Stimulated activated naive CD4-positive, alpha-beta T cell (primary cell): ENCODE measurements at places on chromosomes 13 and 19.

GRCh38 chr13:51887468-51887867 lies 25.7 kb downstream of the CCDC70 start:
- no peak for DNase-seq

GRCh38 chr19:4025317-4025716 lies 17.8 kb downstream of the PIAS4 start:
- DNase-seq = no peak

DNA sequence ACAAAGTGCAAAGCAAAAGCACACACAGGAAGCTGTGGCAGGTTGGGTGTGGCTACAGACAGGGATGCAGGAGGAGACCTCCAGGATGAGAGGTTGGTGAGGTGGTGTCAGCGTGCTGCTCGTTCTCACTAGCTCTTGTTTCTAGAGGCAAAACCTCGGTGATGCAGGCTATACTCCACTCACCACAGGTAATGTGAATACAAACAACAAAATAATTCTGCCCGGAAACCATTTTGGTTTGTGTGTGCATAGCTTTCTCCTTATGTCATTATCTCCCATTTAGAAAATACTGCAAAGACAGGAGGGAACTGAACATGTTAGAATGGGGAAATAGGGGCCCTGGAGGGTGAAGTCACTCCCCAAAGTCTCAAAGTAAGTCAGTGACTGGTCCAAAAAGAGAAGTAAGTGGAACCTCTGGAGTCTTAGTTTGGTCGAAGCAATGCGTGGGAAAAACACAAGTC lies 9.4 kb downstream of the LCP1 start:
- peak; percentile 75 for DNase-seq

DNA sequence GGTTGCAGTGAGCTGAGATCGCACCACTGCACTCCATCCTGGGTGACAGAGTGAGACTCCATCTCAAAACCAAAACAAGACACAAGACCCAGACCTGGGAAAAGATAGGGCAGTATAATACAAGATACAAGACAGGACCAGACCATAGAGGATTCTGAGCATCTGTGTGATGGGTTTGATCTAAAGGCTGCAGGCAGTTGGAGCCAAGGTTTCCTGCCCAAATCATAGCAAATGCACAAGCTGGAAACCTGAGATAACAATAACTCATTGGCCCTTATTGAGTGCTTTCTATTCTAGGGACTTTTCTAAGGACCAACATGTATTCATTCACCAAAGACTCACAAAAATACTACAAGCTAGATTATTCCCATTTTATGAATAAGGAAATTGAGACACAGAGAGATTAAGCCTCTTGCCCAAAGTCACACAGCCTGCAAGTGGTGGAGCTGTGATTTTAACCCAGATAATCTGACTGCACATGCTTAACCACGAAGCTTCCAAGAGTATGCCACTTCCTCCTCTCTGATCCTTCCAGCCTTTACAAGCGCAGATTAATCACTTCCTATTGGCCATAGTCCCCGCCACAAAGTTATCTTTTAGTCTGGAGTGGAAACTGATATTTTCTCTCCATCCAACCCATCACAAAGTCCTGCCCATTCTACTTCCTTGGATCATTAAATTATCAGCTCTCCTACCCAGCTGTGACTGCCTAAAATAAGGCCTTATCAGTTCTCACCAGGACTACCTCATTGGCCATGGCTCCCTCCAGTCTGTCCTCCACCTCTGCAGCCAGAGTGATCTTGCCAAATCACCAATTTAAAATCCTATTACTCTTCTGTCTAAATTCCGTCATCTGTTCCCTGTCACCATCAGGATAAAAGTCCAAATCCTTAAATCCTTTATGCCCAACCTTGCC lies 147.2 kb downstream of the FLT1 start:
- DNase-seq = no peak

GRCh38 chr13:110262508-110263291 lies 44.3 kb downstream of the COL4A1 start:
- no peak for DNase-seq

DNA sequence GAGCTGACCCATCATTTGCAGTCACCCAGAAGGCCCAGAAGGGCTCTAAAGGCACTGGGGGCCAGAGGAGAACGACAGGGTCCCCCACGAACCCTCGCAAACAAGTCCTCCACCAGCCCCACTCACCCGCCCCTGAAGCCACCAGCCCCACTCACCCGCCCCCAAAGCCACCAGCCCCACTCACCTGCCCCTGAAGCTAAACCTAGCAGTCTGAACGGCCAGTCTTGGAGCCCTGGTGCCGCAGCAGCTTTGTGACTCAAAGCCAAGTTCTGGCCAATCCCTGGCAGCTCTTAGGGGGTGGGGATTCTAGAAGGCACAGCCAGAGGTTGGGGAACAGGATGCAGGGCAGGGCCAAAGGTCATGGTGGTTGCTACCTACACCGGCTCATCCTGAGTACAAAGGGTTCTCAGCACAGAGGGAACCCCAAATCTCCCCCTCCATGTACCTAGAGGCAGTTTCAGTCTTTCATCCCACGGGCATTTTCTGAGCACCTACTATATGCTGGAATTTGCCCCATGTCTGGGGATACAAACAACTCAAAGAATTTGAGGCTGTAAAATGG lies at the start of gene IQCN:
Gene IQCN (minus strand): TSS at position 234 of the 562 bp plus-strand sequence. CDS start 4,974 bp downstream, outside the sequence.
- DNase-seq = peak; percentile 64

DNA sequence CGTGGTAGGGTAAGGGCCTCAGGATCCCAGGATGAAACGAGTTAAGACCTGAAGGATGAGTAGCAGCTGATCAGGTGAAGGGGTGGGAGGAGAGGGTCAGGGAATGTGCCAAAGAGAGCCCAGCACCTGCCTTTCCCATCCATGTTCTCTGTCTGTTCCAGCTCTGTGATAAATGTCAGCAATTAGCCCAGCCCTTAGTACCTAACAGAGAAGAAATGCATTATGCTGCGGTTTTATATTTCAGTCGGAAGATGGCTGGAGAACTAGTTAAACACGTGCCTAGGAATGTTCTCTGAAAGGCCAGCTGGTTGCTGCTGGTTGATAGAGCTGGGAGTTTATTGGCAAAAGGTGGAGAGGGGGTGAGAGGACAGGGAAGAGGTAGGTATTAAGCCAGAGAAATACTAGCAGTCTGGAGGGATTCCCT lies 268.2 kb downstream of the SHISA2 start:
- DNase-seq = no peak

DNA sequence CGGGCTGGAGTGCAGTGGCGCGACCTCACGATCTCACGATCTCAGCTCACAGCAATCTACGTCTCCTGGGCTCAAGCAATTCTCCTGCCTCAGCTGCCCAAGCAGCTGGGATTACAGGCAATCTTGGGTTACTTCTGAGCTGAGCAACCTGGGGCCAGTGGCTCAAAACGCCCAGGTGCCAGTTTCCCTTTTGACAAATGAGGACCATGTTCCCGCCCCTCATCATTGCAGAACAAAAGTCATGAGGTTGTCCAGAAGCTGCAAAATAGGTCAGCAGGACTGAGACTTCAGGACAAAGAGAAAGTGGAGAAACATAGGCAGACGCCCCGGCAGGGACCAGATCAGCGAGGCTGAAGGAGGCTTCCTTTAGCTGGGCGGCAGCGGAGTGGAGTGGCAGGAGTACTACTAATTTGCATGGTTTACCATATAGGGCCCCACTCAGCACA lies 3.3 kb upstream of the ADGRE5 start:
- DNase-seq = no peak

- no peak for DNase-seq
These were observed 3.1 kb downstream of the A1BG start for GRCh38 chr19:58350001-58350861.

- no peak for DNase-seq
These were observed 551.9 kb downstream of the GPC6 start for GRCh38 chr13:93778548-93778947.

DNA sequence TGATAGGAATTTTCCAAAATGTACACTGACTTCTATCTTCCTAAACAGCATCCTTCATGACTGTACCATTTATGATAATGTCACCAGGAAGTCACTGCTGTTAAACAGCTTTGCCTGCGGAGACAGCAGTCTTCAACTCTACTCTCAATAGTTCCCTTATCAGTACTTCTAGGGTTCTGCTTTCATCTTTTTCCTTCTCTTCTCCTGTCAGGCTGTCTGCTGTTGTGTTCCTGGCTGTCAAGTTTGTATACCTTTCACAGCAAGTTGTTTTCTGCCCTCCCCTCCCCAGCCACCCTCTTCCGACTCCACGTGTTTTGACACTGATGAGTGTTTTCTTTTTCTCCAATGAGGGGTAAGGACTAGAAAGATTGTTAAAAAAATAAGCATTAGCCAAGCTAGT lies 2.2 kb downstream of the UPF3A start:
- no peak for DNase-seq

- DNase-seq = no peak
These were observed 8.1 kb downstream of the RTN2 start for GRCh38 chr19:45488708-45489107.

- DNase-seq = no peak
These were observed 464.4 kb downstream of the COG6 start for GRCh38 chr13:40119852-40120251.

GRCh38 chr13:97057176-97057575 lies 62.9 kb upstream of the OXGR1 start:
- DNase-seq = no peak

DNA sequence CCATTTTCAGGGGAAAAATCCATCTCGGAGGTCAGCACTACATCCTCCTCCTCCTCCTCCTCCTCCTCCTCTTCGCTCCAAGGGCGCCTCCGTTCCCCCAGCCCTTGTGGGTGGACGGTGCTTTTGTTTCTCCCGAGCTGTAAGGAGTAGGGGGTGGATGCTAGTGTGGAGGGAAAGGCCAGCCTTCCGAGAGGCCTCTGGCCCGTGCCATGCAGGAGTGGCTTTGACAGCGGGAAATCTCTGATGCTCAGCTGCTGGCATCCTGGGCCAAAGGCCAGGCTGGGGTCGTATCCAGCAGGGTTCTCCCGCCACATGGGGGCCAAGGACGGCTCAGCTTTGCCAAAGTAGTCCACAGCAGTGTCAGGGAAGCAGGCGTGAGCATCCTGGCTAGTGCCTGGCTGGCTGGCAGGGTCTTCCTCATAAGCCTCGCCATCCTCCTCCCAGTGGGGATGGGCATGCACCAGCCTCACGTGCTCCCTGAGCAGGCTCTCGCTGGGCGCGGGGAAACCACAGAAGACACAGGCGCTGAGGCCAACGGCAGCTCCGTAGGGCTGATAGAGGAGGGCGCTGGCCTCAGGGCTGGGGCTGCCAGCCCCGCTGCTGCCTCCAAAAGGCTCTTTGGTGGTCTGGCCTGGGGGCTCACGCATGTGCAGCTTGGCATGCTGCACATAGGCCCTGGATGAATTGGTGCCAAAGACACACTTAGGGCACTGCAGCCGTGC lies 10.5 kb downstream of the WIZ start:
- DNase-seq = no peak

DNA sequence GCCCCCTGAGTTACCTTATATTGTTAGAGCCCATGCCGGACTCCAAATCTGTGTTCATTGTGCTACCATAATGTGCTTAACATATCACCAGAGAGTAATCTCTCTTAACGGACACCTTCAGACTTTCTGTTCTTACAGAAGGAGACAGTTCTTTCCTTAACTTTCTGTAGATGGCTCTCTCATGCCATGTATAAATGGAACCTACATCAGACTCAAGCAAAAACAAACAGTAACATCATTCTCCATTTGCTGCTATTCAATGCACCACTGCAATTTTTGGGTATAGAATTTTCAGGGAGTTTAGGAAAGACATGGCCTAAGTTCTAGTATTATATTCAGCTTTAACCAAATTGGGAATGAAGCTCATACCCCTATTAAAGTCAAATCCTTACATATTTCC lies 12.6 kb upstream of the UGGT2 start:
- DNase-seq = no peak

GRCh38 chr13:99151516-99151915 lies 49.1 kb upstream of the UBAC2 start:
- DNase-seq = no peak

- DNase-seq = no peak
These were observed 112.5 kb downstream of the SACS start for GRCh38 chr13:23320926-23321534.

- DNase-seq = peak; percentile 33
These were observed 64.3 kb downstream of the CACNA1A start for GRCh38 chr19:13441810-13442512.

DNA sequence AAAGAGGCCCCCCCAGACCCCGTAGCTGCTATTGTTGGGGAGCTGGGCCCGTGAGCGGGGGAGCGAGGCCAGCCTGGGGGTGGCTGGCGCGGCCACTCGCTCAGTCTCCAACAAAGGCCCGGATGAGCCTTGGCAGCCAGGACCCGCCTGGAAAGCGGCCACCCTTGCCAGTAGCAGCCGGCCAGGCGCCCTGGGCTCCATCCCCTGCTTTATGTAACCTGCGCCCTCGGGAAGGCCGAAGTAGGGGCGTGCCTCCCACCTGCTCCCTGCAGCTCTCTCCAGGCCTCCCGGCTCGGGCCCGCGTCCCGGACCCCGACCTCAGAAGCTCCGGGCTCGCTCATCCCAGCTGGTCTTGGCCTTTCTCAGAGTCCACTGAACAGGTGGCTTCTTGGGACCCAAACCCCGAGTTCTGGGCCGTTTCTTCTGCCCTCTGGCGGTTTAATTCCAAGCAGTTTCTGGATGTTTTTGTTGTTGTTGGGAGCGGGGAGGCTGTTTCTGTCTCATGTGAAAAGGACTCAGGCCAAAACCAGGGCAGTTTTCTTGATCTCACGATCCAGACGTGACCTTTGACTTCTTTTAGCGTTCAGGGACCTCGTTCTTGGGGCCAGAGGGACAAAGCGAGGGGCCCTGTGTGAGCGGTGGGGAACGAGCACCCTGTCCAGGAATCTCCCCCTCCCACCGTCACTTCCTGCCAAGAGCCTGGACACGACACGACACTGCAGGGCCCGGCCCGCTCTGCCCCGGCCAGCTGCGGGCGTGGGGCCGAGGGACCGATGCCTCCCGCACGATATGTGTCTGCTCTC lies 1.2 kb downstream of the CDC34 start:
- peak; percentile 56 for DNase-seq

- DNase-seq = no peak
These were observed 10.9 kb downstream of the APOC1 start for GRCh38 chr19:44925114-44925891.

GRCh38 chr19:50061650-50062049 lies 35.8 kb downstream of the ZNF473 start:
- DNase-seq = no peak
